ENCODE measurements at places on chromosomes 2 and 18.
A peak's percentile ranks its signal among the peaks of the same experiment; 100 is the strongest.

- no peak for DNase-seq
Measured at GRCh38 chr18:26768385-26768784, 97.1 kb downstream of the AQP4 start.

DNA sequence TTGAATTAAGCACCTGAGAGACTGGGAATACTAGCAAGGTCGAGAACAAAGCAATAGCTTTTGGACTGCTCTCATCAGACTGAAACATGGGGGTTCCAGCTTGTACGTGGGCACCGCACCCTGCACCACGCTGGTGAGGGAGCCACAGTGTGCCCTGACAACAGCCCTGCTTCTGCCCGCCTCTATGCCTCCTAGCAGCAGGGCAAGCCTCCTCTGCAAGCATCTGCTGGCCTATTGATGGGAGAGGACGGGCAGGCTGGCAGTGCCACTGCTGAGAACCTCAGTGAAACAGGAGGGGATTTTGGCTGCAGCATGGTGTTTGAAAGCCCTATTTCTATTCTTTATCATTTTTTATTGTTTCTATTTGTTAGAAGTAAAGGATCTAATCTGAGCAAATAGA is 146.1 kb upstream of the OTOS start:
- DNase-seq = no peak

DNA sequence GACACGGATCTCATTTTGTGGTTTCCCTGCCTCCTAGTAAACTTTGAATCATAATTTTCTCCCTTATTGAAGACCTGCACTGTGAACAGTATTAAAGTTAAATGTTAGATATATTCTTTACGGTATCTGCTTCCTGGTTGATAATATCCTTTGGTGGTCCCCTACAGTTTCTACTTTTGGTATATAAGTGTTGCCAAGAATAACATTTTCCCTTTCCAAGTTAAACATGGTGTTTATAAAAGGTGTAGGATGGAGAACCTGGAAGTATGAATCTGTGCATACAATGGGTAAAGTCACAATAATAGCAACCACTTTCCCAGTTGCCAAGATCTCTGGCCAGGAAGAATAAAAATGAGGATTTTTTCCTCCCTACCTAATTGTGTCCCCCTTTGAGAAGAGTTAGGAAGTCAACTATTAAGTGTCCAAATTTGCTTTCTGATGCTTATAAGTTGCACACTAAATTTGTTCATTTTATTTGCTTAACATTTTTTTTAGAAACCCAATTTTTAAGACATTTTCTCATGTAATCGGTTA is 201.0 kb upstream of the STK17B start:
- DNase-seq = no peak

DNA sequence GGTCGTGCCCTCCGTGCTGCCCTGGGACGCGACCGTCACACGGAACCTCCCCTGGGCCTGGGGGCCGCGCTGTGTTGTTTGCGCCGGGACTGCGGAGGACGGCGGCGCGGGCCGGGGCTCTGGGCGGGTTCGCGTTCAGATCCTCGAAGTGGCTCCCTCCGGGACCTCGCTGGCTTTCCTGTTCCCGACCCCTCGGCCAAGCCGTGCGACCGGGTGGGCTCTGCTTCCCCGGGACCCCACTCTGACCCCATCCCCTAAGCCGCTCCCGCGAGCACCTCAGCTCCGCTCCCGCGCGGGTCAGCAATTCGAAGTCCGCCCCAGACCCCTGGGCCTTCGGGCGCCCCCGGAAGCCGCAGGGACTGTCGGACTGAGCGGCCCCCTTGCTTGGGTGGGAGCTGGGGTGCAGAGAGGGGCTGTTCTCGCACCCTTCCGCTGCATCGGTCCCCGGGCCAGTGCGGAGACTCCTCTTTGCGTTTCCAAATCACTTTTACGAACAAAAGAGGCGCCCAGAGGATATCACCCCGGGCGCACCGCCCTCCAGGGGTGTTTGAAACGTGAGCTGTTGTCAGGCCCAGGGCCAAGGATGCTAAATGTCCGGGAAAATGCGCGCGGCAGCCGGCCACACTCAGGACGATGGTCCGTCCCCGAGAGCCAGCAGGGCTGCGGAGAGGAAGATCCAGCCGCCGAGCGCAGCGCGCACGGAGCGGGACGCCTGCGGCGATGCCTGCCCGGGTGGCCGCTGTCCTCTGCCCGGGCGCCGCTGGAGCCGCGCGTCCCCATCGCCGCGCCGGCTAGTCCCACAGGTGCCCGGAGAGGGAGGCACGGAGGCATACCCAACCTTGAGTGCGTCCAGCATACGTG is 73.5 kb downstream of the ZCCHC2 start:
- no peak for DNase-seq

DNA sequence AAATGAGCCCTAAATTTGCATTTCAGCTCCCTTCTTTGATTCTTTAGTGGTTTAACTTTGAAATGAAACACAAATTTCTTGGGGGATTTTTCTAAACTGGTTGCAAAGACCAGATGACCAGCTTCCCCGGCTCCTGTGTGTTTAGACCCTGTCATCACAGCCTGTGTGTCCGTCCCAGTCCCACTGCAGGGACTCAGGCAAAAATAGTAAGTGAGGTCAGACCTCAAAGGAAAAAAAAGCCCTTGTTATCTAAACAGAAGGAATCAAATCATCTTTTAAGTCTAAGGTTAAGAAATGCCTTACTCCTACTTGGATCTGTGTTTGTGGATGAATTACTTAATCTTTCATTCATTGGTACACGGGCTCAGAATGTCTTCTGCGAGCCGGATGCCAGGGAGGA is 423.7 kb downstream of the LPIN1 start:
- no peak for DNase-seq

DNA sequence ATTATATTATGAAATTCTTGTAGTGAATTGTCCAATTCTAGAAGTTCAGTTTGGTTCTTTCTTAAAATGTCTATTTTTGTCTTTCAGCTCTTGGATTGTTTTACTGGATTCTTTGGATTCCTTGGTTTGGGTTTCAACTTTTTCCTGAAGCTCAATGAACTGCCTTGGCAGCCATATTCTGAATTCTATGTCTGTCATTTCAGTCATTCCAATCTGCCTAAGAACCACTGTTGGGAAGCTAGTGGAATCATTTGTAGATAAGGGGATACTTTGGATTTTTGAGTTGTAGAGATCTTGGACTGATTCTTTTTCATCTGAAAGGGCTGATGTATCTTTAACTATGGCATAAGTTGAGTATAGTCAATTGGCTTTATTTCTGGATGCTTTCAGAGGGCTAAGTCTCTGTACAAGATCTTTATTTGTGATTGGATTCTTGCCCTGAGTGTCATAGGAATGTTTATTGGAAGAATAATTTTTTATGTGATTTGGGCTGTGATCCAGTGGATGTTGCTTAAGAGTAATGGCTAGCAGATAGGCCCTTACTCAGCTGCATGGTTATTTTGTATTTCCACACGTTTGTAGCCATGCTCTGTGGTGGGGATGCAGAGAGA is 42.3 kb downstream of the SERPINB7 start:
- DNase-seq = no peak

DNA sequence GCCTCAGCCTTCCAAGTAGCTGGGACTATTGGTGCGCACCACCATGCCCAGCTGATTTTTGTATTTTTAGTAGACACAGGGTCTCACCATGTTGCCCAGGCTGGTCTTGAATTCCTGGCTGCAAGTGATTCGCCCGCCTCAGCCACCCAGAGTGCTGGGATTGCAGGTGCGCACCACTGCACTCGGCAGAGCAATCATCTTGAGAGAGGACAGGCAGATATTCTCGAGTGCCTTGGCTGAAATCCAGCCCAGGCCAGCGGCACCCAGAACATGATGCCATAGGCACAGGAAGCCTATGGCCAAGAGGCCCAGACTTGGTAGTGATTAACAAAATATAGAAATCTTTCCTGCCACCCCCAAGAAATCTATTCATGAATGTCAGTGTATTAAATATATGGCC is 58.0 kb upstream of the PEX13 start:
- no peak for DNase-seq

GRCh38 chr18:31979714-31980113 is 36.8 kb upstream of the TRAPPC8 start:
- no peak for DNase-seq

DNA sequence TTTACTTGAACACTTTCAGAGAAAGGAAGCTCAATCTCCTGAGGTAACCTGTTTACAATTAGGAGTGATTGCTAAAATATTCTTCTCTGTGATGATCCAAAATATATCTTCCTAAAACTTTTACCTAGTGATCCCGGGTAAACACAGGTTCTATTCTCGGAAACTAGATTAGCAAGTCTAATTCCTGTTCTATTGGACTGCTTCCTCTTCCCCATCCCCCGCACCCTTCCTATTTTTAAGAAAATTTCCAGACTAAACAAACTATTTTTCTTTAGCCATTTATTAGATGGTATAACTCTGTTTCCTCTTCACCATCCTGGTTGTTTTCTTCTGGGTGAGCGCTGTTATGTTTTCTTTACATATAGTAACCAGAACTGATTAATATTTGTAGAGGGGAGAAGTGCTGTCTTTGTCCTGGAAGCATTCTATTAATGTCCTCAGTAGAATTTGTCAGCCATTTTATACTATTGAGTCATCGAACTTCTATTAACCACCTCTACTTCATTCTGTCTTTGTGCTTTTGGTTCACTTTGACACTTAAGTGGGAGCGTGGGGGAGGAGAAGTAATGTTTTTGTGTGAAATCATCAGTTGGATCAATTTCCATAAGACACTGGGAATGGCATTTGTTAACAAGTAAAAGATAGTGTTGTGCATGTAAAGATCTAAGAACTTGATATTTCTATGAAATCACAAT is 31.8 kb downstream of the CREB1 start:
- DNase-seq = no peak

GRCh38 chr2:97702731-97703470 is 10.5 kb upstream of the ZAP70 start:
- no peak for DNase-seq

DNA sequence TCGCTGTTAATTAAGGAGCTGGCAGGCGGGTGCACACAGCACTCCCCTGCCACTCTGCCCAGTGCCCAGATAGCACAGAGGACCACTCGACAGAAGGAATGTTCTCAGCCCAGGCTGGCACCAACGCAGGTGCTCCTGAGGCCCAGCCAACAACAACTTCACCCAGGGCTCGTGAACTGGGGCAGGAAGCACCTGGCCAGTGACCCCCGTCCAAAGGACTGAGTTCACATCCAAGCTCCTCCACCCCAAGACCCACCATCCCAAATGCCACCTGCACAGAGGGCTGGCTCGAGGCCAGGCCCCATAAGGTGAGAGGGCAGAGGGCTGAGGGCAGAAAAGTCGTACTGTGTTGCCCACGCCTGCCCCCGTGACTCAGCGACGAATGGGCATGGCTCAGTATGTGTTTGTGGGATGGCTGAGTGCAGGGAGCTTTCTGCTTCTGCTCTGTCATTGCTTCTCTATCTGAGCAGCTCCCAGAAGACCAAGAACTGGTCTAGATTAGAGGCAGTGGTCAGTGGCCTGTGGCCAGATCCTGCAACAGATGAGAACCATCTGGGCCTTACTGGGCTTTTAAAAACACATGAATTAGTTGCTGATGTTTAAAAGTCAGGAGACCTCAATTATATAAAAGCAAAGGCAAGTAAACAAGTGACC is 68.4 kb downstream of the POLR1A start:
- peak; percentile 65 for DNase-seq

- peak; percentile 31 for DNase-seq
Measured at GRCh38 chr2:172693037-172693436, 42.6 kb upstream of the RAPGEF4 start.

DNA sequence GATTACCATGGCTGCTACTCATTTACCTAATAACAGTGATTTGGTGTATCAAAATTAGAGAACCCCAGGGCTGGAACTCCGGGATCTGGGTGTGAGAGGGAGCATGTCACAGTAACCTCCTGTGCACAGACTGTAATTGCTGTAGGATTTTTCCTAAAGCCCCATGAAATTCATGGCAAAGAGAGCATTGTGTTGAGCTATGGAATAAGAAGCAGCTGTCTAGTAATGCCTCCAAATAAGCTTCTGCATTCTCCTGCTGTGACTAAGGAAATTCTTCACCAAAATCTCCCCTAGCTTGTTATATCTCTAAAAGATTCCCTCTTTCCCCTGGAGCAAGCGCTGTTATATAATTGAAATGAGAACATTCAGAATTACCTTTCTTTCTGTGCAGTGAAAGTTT is 158.1 kb upstream of the SPATS2L start:
- DNase-seq = no peak

- DNase-seq = no peak
Measured at GRCh38 chr18:48636436-48636835, 97.6 kb downstream of the CTIF start.

GRCh38 chr18:77077941-77078689 is 54.5 kb downstream of the MBP start:
- no peak for DNase-seq

GRCh38 chr2:204407204-204408014 is 137.9 kb upstream of the PARD3B start:
- no peak for DNase-seq

DNA sequence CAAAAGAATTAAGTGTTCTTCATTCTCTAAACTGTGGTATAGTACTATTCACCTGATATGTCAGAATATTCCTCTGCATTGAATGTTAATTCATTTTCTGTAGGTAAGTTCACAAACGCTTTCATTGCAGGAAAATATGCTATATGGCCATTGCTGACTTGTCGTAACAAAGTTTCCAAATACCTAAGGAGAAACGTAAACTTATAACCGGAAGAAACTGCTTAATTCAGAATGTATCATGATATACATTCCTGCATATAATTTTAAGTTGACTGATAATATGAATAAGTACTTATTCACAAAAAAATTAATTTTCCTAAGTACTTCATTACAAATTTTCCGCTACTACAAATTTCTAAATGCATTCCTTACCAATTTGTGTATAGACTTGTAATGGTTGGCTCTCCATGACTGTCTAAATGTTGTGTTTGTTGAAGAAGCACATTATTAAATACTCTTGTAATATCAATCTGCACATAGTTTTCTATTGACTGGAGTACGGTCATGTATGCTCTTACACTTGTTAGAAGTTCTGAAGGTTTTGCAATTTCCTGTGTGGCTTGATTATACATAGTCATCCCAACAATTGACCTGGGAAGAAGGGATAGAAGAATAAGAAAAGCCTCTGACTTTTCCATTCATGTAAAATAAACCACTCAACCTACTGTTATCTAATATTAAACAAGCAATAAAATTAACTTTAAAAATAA is 85.4 kb downstream of the NCKAP1 start:
- DNase-seq = no peak

DNA sequence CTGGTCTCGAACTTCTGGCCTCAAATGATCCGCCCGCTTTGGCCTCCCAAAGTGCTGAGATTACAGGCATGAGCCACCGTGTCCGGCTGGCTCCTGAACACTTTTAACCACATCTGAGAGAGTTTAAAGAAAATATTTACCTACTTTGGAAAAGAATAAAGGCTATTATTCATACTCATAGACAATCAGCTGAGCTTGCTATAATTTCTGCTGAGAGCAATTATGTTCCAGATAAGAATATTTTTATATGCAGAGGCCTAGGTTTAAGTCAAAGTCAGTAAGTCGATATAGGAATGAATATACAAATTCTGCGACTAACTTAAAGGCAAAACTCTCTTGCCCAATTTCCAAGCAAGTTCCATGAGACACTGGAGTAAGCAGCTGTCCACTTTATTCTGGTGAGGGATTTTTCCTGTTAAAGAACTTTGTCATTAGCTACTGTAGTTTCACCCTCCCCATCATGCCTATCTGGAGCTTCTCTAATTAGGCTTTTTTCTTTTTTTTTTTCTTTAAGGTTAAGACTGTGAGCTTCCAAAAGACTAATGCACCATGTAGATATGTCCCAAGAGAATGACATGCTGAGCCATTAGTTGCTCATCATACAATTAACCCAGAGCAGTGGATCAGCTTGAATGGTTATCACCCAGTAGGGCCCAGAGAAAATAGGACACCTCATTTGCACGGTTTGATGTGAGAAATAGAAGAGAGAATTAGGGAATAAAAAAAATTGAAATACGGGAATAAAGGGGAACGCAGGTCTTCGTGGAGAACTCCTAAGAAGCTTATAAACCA is 260.1 kb downstream of the KCNE4 start:
- DNase-seq = no peak

- DNase-seq = no peak
Measured at GRCh38 chr2:240936106-240936505, 30.0 kb downstream of the CROCC2 start.
